ENCODE measurements at places on chromosomes 5 and 9. TPM values are rescaled to one million over a fixed set of nuclear protein-coding genes. Genes with fewer than 3 reads are reported as not detected.

Gene ZNG1F
- 7.0 TPM for total RNA-seq

Gene PCDHGB4
- 5.9 TPM for total RNA-seq

Gene PROP1
- not detected for total RNA-seq

Gene LCP2
- 11.6 TPM for total RNA-seq

Gene CTXN3
- total RNA-seq, result 4.6 TPM

Gene CDX1
- total RNA-seq, result 0.31 TPM

Gene NTNG2
- total RNA-seq, result 1.3 TPM

Gene LRRTM2
- 0.51 TPM for total RNA-seq

Gene SLC2A6
- total RNA-seq, result 0.92 TPM

Gene C9orf57
- total RNA-seq, result not detected

Gene MARCOL
- total RNA-seq, result not detected

Gene PKD2L2
- 1.9 TPM for total RNA-seq

Gene NKD2
- 7.3 TPM for total RNA-seq

Gene PARP8
- 14.8 TPM for total RNA-seq

Gene TMEM215
- 2.1 TPM for total RNA-seq

Gene TIMD4
- total RNA-seq, result not detected

Gene WDR31
- total RNA-seq, result 3.7 TPM

Gene NMUR2
- not detected for total RNA-seq

Gene DTWD2
- 14.8 TPM for total RNA-seq

Gene ANKRD31
- total RNA-seq, result 0.51 TPM

Gene DNM1
- 31.9 TPM for total RNA-seq

Gene DENND4C
- total RNA-seq, result 107 TPM

Gene ADGRV1
- 7.1 TPM for total RNA-seq

Gene ARID3C
- total RNA-seq, result 0.31 TPM

Gene GTF3C5
- 47.1 TPM for total RNA-seq

Gene GPR150
- not detected for total RNA-seq

Gene SMIM27
- total RNA-seq, result 3.4 TPM

Gene ZNF608
- total RNA-seq, result 37.8 TPM
